ENCODE measurements at places on chromosomes 12 and 14.

GRCh38 chr12:102959391-102959790 lies 1.9 kb downstream of the ASCL1 start:
- DNase-seq, result no peak

DNA sequence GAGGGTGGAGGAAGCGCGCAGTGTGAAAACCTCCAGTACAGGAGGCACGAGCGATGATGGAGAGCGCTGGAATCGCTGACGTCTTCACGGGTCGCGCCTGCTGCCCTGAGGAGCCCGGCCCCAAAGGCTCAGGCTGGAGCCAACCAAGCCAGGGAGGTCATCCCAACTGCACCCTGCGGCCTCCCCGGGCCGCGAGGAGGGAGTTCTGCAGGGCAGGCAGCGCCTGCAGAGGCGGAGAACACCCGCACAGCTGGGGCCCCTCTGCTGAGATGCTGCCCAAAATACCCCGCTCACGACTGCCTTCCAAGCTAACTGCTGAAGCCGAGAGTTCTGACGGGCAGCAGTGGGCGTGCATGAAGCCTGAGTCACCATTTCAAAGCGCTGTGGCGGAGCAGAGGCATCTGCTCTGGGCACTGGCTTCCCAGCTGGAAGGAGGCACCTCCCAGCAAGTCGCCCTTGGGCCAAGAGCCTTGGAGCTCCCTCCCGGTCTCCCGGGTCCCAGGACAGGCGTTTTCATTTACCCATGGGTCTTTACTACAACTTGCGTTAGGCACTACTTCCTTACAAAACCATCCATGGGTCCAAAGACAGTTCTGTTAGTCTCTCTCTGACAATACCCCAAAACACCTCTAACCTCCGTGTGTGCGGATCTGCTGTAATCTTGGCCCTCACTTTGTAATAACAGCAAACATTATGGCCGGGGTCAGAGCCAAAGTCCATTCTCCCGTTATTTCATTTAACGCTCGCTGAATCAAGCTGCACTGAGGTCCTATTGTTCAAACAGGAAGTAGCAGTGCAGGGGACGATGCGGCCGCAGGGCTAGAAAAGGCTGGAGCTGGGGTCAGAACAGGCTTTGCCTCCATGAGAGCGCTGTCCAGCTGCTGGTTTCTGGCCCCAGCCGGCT lies 60.1 kb upstream of the RIMBP2 start:
- DNase-seq, result peak; percentile 49

DNA sequence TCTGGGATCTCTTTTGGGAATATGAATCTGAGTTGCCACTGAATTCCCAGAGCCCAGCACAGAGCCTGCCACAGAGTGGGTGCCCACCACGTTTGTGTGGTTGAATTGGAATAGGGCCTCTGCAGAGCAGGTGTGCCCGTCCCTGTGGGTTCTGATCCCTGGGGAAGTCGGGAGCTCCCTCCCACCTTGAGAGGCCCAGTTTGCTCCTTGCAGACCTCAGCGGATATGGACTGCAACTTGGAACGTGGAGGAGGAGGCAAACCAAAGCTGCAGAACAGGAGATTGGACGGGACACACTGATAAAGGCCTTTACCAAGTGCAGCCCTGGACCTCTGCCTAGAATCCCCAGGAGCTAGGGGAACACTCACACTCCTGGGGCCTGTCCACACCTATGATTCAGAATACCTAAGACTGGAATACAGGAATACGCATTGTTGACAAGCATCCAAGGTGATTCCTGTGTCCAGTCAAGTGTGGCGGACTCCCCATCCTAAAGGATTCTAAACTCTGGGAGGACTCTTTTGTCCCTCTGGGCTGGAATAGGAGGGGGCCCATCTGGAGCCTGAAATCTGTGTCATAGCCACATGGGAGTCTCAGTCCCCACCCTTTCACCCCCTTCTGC lies 2.4 kb downstream of the KRT76 start:
- DNase-seq, result no peak

GRCh38 chr12:115325858-115326257 lies 641.9 kb upstream of the TBX3 start:
- DNase-seq, result no peak

DNA sequence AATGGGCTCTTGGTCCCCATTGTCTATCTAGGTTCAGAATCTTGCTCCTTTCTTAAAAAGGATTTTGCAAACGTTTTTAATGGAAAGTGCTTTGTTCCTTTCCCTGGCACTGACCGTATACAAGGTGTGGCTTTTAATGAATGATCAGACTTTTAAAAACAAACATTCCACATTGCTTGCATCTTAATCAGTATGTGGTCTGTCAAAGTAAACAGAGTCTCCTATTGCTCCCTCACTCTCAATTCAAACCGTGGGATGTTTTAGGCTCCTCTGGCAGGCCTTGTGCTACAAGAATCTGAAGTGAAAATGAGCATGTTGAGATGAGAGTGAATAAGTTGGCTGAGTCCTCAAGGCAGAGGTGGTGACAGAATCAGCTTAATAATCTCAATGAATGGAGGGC lies 107.0 kb downstream of the VRK1 start:
- DNase-seq, result no peak

GRCh38 chr14:22556990-22557623 lies 31.9 kb downstream of the DAD1 start:
- DNase-seq, result peak; percentile 49

- no peak for DNase-seq
These were observed 314.8 kb downstream of the SNAPC1 start for GRCh38 chr14:62076825-62077605.

DNA sequence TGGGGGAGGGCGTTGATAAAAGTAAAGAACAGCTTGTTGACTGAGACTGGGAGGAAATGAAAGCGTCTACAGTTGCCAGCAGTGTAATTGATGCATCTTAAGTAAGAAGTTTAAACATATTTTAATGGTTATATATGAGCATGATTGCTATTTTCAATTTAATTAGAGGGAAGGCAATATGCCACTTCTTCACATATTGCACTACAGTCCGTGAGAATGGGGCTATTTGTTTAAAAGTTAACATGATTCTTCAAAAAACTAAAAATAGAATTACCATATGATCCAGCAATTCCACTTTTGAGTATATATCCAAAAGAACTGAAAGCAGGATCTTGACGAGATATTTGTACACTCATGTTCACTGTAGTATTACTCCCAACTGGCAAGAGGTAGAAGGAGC lies 38.3 kb upstream of the PPP2R5E start:
- DNase-seq, result no peak

GRCh38 chr14:55614304-55614703 lies 34.3 kb downstream of the KTN1 start:
- no peak for DNase-seq

DNA sequence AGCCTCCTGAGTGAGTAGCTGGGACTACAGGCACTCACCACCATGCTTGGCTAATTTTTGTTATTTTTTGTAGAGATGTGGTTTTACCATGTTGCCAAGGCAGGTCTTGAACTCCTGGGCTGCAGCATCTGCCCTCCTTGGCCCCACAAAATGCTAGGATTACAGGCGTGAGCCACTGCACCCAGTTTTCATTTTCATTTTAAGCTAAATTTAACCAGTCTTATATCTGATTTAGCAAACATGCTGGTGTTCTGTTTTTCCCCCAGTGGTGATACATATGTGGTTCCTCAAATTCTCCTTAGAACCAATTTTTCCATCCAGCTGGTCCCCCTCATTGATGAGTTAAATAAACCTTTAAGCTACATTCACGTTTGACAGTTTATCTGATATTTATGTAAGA lies 43.8 kb upstream of the BICD1 start:
- no peak for DNase-seq

- no peak for DNase-seq
These were observed at the start of gene HOXC13 for GRCh38 chr12:53938326-53939140. Gene HOXC13, plus strand, starts transcription at chr12:53938831. Its CDS starts 76 bp downstream, at chr12:53938907.

- DNase-seq, result no peak
These were observed 25.7 kb downstream of the RDH12 start for GRCh38 chr14:67727361-67727760.

- DNase-seq, result no peak
These were observed 264.0 kb upstream of the PRICKLE1 start for GRCh38 chr12:42853370-42854140.

- no peak for DNase-seq
These were observed 20.6 kb downstream of the OTUB2 start for GRCh38 chr14:94046696-94047250.

DNA sequence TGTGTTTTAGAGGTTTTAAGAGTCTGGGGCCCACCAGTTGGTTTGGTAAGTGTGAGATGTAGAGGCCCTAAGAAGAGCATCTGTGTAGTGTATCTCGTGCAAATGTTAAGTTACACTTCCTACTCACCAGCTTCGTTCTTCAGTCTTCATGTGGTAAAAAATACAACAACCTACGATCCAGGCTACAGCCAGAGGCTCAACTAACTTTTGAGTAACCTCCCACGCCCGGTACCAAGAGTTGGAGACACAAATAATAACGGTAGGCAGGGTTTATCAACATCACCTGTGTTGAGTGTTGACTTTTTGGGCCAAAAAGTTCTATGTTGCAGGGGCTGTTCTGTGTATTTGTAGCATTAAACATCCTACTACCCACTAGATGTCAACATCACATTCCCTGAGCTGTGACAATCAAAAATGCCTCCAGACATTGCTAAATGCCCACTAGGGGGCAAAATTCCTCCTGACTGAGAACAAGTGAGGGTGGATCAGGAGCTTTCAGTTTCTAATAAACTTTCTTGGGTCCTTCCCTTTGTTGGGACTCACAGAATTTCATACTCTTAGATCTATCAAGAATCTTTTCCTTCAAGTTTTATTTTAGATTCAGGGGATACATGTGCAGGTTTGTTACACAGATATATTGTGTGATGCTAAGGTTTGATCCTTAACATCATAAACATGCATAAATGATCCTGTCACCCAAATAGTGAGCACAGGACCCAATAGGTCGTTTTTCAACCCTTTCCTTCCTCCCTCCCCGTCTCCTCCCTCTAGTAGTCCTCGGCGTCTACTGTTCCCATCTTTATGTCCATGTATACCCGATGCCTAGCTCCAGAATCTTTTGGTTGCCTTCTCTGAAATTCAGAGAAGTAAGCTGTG lies 94.7 kb downstream of the SLC2A13 start:
- DNase-seq, result peak; percentile 36

DNA sequence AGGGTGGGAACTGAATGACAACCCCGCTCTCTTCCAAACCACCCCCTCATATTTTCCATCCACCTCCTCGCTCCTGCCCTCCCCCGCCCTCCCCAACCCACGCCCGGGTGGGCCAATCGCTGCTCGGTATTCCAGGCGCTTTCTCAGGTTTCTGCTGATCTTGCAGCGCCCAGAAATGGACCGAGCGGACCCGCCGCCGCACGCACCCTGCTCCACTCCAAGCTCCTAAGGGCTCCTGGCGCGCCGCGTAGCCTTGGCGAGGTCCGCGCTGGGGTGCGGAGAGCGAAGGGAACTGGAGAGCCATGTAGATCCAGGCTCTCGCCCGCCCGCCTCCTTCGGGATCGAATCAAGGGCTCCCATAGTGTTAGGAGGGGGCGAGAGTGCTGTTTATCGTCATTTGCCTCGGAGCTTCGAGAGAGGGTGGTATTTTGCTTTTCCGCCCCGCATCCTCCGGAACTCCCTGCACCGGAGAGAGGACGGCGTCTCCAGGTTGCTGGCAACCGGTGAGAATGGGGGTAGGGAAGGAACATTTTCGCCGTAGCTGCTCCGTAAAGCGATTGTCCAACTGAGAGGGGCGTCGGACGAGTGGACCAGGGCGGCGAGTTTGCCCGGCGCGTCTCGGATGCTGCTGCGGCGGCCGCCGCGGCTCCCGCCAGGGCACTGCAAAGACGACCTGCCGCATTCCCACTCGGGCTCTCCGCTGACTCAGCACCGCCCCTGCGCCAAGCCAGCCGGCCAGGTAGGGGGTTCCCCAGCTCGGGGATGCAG lies at the start of gene KCNA1:
Gene KCNA1, plus strand, starts transcription at position 172 of the 768 bp plus-strand sequence. CDS start 1,474 bp downstream, outside the sequence.
- no peak for DNase-seq

DNA sequence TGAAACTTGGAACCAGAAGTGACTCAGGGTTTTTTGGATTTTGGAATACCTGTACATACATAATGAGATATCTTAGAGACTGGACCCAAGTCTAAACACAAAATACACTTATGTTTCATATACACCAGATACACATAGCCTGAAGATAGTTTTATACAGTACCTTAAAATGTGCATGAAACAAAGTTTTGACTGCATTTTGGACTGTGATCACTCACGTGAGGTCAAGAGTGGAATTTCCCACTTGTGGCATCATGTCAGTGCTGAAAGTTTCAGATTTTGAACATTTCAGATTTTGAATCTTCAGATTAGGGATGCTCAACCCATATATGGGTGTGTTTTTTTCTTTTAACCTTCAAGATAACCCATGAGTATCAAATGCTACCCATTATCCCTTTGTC lies 6.6 kb downstream of the SBNO1 start:
- DNase-seq, result no peak

- no peak for DNase-seq
These were observed 710 bp upstream of the FOS start for GRCh38 chr14:75277815-75278421.

GRCh38 chr12:32671930-32672780 lies 6.9 kb upstream of the DNM1L start:
- DNase-seq, result peak; percentile 81

- DNase-seq, result no peak
These were observed 614.6 kb upstream of the ATP2B1 start for GRCh38 chr12:90323217-90323616.

DNA sequence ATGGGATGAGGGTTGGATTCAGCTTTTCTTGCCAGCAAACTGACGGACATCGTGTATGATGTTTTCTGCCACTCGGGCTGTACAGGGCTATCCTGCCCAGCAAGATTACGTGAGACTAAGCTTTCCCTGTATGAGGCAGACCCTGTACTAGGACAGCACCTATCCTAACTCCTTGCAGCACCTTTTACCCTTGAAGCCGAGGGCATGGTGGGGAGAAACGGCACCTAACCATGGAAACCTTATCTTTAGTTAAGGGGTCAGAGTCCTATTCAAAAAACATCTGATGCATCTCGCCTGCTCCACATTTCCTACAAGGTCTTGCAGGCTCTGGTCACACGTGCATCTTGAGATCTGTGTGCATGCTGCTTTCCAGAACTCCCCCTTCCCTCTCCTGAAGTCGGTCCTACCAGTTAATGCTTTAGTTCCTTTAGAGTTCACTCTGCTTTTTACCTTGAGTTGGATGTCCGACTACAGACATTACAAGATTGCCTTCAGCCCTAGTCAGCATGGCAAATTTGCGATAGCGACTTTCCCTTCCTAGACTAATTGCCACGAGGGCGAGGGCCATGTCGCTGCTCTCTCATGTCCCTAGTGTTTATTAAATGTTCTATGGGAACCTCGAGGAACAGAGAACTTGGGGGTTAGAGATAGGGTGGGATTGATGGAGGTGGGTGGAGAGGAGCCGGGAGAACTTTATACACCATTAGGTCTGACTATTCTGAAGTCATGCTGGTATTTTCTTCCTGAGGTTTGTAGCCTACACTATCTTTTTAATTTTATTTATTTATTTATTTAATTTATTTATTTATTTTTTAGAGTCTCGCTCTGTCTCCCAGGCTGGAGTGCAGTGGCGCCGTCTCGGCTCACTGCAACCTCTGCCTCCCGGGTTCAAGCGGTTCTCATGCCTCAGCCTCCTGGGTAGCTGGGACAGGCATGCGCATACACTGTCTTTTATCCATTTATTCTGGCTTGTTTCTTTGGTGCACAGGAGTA lies 6.6 kb downstream of the RAN start:
- DNase-seq, result no peak
